ENCODE measurements at places on chromosomes 6 and 20.

GRCh38 chr20:57871237-57871632 is 161.4 kb upstream of the PMEPA1 start:
- DNase-seq: no peak

DNA sequence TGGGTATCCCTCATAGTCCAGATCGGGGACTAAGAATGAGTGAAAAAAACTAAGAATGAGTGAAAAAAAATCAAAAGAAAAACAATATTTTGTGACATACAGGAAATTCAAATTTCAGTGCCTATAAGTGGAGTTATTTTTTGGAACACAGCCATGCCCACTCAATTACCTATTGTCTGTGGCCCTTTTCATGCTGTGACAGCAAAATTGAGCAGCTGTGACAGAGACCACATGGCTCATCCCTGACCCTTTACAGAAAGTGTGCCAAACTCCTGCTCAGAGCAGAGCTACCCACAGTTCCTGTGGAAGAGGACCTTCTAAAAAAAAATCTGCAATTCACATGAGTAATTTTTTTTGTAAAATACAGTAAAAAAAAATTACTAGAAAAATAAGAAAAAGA is 1.4 kb downstream of the NCR2 start:
- no peak for DNase-seq

GRCh38 chr6:108914235-108915022 is 66.2 kb downstream of the ARMC2 start:
- no peak for DNase-seq

GRCh38 chr6:8192067-8192466 is 89.7 kb upstream of the EEF1E1 start:
- no peak for DNase-seq

GRCh38 chr6:412146-412886 is 20.8 kb downstream of the IRF4 start:
- DNase-seq: no peak

GRCh38 chr6:167748458-167749379 is 78.0 kb upstream of the AFDN start:
- DNase-seq: no peak

DNA sequence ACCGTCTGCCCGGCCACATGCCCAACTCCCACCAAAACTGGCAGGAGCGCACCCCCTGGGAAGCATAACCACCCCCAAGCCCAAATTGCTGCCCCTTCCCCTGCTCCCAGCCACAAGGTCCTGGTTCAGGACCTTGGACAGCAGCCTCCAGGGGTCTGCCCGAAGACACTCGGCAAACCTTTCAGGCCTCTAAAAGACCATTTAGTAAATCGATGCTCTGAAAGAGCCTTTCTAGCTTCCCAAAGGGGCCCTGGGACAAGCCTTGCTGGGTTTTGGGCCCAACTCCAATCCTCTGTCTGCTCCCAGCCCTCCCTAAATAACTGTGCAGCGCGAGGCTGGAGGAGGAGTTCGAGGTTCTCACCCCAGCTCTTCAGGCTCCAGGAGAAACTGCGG is 30.5 kb downstream of the GRM4 start:
- DNase-seq: no peak

- no peak for DNase-seq
These were observed 163.0 kb downstream of the HDGFL1 start for GRCh38 chr6:22732176-22732970.

Measured in SW480 (cell line).